Thoracic aorta (tissue), 2 donors: ENCODE measurements at places on chromosomes 1 and 21. TPM values are rescaled to one million over a fixed set of nuclear protein-coding genes. Genes with fewer than 3 reads are reported as not detected.

GRCh38 chr1:70146488-70146887 is 58.9 kb downstream of the LRRC40 start:
- no peak overlapping the region for H3K4me3 ChIP-seq
- no peak for DNase-seq
- H3K27me3 ChIP-seq, result no peaks in the 10 kb centered on the region

DNA sequence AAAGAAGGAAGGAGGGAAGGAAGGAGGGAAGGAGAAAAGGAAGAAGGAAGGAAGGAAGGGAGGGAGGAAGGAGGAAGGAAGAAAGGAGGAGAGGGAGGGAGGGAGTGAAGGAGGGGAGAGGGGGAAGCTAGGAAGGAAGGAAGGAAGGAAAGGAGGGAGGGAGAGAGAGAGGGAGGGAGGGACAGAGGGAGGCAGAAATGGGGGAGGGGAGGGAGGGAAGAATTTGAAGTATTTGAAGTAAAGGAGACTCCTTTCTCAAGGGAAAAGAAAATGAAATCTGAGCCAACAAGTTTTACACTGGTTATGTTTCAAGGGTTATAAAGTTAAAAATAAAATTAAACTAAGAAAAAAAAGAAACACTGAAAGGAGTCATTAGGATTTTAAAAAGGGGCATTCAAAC is 431.4 kb downstream of the BRINP3 start:
- no peaks in the 10 kb centered on the region for H3K36me3 ChIP-seq
- H3K27ac ChIP-seq, result no peak overlapping the region
- no peak for DNase-seq
- H3K27me3 ChIP-seq, result no peaks in the 10 kb centered on the region
- H3K4me3 ChIP-seq, result no peak overlapping the region

PRDX6 gene
- total RNA-seq, result 102 TPM

TGFB2 gene
- total RNA-seq, result 9.1 TPM

SPEN gene
- total RNA-seq, result 96.9 TPM

GRCh38 chr1:102120910-102121309 is 124.2 kb upstream of the OLFM3 start:
- H3K4me3 ChIP-seq, result no peak overlapping the region
- no peaks in the 10 kb centered on the region for H3K4me1 ChIP-seq
- H3K36me3 ChIP-seq, result no peaks in the 10 kb centered on the region
- H3K27ac ChIP-seq, result no peak overlapping the region
- H3K27me3 ChIP-seq, result no peaks in the 10 kb centered on the region
- DNase-seq, result no peak

ADCY10 gene
- 0.54 TPM for total RNA-seq

DNA sequence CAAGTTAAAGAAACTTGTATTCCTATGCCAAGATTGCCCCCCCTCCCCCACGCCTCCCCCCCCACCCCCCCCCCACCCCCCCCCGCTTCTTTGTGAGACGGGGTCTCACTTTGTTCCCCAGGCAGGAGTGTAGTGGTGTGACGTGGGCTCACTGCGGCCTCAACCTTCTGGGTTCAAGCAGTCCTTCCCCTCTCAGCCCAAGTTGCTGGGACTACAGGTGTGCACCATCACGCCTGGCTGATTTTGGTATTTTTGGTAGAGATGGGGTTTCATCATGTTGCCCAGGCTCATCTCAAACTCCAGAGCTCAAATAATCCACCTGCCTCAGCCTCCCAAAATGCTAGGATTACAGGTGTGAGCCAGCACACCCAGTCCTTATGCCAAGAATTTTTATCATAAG is 136.6 kb downstream of the POU2F1 start:
- H3K4me1 ChIP-seq, result no peaks in the 10 kb centered on the region
- no peaks in the 10 kb centered on the region for H3K27me3 ChIP-seq
- DNase-seq, result no peak
- no peaks in the 10 kb centered on the region for H3K36me3 ChIP-seq

TUFT1 gene
- 4.9 TPM for total RNA-seq

GRCh38 chr1:58746757-58747156 is 37.1 kb downstream of the JUN start:
- DNase-seq, result no peak
- H3K4me1 ChIP-seq, result no peaks in the 10 kb centered on the region
- no peak overlapping the region for H3K27ac ChIP-seq
- no peaks in the 10 kb centered on the region for H3K27me3 ChIP-seq
